Mucosa of descending colon (tissue), 3 donors: ENCODE measurements at places on chromosomes 1 and 21. TPM values are rescaled to one million over a fixed set of nuclear protein-coding genes. Genes with fewer than 3 reads are reported as not detected.

The FCRL4 gene
- total RNA-seq: not detected

The TGFB2 gene
- total RNA-seq: 8.5 TPM

The CR1 gene
- total RNA-seq: 0.84 TPM

The CD52 gene
- 6.9 TPM for total RNA-seq

The GNAT2 gene
- total RNA-seq: not detected

The MNDA gene
- total RNA-seq: 1.2 TPM

The PYHIN1 gene
- total RNA-seq: 0.98 TPM

The GNG4 gene
- 2.9 TPM for total RNA-seq

The STPG1 gene
- total RNA-seq: 25.4 TPM

The PBX1 gene
- 52.6 TPM for total RNA-seq

The ATP1A2 gene
- 2.6 TPM for total RNA-seq

The PLA2G4A gene
- total RNA-seq: 5.3 TPM

The MANEAL gene
- 7.6 TPM for total RNA-seq

The ANGPTL7 gene
- total RNA-seq: 1.8 TPM

The IRF6 gene
- total RNA-seq: 42.9 TPM

The CD53 gene
- total RNA-seq: 10.3 TPM

The MASP2 gene
- total RNA-seq: not detected

The TRIM67 gene
- total RNA-seq: not detected
